Activated CD4-positive, alpha-beta T cell treated with anti-CD3 and anti-CD28 coated beads, Interleukin-2, amount 10 ng/mL, durations not matched to agents 7 days and 5 days (primary cell): ENCODE measurements at places on chromosomes 12 and 14. TPM values are rescaled to one million over a fixed set of nuclear protein-coding genes. Genes with fewer than 3 reads are reported as not detected.

DNA sequence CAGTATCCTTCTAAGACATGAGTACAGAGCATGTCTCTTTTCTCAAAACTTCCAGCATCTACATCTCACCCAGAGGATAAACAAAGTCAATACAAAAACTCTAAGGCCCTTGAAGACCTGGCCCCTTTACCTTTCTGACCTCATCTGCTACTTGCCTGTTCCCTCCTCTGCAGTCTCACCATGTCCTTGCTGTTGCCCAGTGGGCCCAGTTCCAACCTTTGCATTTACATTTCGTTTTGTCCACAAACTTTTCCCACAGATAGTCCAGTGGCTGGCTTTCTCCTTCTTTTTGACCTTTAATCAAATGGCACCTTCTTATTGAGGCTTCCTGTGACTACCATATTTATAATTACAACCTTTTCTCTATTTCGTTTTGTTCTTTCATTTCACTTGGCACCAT lies 1.6 kb downstream of the IRAK4 start:
- peak overlapping the region; percentile 99 for H3K4me3 ChIP-seq
- H3K4me1 ChIP-seq = peaks cover 63% of the 10 kb centered on the region

The C14orf132 gene
- total RNA-seq = 1.2 TPM

DNA sequence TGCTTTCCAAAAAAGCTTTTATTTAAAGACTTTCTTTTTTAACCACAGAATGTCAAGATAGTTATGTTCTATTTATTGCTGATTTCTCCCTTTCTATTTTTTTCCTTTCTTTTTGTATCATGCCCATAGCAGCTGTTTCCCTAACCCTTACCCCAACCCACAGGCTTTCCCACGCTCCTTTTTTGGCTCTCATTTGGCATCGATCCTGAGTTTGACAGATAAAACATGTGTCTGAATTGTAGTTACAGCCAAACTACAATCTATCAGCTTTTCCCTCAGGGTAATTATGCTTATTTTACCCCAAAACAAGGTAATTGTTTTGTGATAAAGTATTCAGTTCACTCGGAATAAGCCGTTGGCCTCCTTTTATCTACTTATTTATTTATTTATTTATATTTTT lies 46.7 kb downstream of the PDE3A start:
- no peak overlapping the region for H3K4me3 ChIP-seq
- DNase-seq = no peak
- no peak overlapping the region for H3K27ac ChIP-seq

DNA sequence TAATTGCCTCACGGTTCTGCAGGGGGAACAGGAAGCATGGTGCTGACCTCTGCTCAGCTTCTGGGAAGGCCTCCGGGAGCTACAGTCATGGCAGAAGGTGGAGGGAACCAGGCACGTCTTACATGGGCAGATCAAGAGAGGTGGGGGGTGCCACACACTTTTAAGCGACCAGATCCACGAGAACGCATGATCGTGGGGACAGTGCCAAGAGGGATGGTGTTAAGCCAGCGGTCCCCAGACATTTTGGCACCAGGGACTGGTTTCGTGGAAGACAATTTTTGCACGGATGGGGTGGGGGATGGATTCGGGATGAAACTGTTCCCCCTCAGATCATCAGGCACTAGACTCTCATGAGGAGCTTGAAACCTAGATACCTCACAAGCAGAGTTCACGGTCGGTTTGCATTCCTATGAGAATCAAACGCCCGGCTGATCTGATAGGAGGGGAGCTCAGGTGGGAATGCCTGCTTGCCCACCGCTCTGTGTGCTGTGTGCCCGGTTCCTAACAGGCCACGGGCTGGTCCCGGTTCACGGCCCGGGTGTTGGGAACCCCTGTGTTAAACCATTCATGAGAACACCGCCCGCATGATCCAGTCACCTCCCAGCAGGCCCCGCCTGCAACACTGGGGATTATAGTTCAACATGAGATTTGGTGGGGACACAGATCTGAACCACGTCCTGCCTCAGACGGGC lies 96.9 kb downstream of the ADGRD1 start:
- H3K4me1 ChIP-seq = no peaks in the 10 kb centered on the region
- H3K27me3 ChIP-seq = peaks cover 5% of the 10 kb centered on the region
- H3K4me3 ChIP-seq = no peak overlapping the region
- no peak for DNase-seq
- no peak overlapping the region for H3K27ac ChIP-seq
- no peaks in the 10 kb centered on the region for H3K36me3 ChIP-seq

The CNTN1 gene
- total RNA-seq = not detected

- peaks cover 27% of the 10 kb centered on the region for H3K36me3 ChIP-seq
- no peaks in the 10 kb centered on the region for H3K4me1 ChIP-seq
- no peak overlapping the region for H3K4me3 ChIP-seq
- H3K27me3 ChIP-seq = no peaks in the 10 kb centered on the region
- DNase-seq = no peak
These were observed 51.5 kb downstream of the MED13L start for GRCh38 chr12:116226026-116226425.

DNA sequence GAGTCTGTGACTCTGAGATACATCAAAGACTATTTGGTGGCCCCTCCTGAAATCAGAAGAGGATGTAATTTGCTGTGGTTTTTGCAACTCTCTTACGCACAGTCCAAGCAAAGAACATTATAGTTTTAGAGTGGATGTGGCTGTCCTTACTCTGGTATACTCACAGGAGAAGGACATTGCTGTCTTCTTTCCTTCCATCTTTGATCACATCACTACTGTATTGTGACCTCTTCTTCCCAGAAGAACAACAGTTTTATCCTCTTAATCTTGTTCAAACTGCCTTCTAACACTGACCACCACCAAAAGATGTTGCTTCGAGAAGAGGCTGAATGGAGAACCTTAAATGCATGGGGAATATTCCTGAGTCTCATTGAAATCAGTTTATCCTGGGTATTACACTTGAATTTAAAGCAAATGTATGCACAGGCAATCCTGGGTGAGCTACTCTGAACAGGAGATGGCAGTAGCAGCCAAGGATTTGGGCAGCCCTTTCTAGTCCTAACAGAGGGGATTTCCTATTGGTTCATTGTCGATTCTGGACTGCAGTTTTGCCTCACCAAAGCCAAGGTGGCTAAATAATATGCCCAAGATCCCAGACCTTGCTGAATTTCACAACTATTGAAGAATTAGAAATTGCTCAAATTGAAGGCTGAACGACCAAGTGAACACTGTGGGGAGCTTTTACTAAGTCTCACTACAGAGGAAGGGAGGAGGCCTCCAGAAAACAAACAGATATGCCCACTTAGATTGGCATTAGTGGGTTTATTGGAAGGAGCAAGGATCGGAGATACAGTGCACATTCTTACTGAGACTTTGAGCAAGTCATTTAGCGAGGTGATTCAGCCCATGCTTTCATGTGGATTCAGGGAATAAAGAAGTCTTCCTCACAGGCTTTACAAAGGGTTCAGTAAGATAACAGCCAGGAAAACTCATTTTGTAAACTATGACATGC lies 282.8 kb downstream of the PAWR start:
- DNase-seq = no peak
- no peaks in the 10 kb centered on the region for H3K36me3 ChIP-seq
- no peaks in the 10 kb centered on the region for H3K27me3 ChIP-seq
- H3K4me3 ChIP-seq = no peak overlapping the region

The GUCY2C gene
- total RNA-seq = not detected

The EFS gene
- not detected for total RNA-seq
